ENCODE measurements at places on chromosomes 16 and 17. TPM values are rescaled to one million over a fixed set of nuclear protein-coding genes. Genes with fewer than 3 reads are reported as not detected.

SDR42E1 gene
- not detected for total RNA-seq

DNA sequence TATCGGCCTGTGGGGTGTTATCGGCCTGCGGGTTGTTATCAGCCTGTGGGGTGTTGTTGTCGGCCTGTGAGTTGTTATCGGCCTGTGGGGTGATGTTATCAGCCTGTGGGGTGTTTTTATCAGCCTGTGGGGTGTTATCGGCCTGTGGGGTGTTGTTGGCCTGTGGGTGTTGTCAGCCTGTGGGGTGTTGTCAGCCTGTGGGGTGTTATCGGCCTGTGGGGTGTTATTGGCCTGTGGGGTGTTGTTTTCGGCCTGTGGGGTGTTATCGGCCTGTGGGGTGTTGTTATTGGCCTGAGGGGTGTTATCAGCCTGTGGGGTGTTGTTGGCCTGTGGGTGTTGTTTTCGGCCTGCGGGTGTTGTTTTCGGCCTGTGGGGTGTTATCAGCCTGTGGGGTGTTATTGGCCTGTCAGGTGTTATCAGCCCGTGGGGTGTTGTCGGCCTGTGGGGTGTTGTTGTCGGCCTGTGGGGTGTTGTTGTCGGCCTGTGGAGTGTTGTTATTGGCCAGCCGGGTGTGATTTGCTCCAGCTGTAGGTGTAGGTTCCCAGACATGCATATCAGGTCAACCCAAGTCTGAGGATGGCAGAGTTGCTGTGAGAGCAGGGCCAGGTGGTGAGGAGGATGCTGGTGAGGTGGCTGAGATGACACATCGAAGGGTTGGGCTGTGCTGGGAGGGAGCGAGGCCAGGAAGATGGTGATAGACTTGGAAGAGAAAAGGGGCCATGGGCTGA is 7.1 kb downstream of the TRARG1 start:
- no peaks in the 10 kb centered on the region for H3K4me1 ChIP-seq
- DNase-seq, result no peak
- H3K4me3 ChIP-seq, result no peak overlapping the region
- no peaks in the 10 kb centered on the region for H3K27me3 ChIP-seq
- H3K27ac ChIP-seq, result no peak overlapping the region

CA4 gene
- total RNA-seq, result not detected

DNA sequence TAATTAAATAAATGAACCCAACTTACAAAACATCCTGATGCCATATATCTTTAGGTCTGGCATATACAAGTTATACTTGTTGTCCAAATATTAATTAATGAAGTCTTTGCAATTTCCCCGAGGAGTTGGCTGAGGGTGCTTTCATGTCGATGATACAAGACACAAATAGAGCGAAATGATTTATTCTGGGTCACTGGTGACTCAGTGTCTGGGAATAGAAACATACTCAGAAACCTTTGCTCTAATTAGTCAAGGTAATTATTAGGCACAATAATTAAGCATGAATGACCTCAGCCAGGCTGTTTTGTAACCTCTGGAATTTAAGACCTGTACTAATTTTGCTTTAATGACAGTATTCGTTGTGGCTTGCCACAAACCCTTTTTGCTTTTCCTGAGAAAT is 37.0 kb upstream of the HAPSTR1 start:
- H3K4me1 ChIP-seq, result no peaks in the 10 kb centered on the region
- H3K4me3 ChIP-seq, result no peak overlapping the region
- H3K36me3 ChIP-seq, result no peaks in the 10 kb centered on the region

WNT3 gene
- 4.9 TPM for total RNA-seq

MYOCD gene
- not detected for total RNA-seq

DNA sequence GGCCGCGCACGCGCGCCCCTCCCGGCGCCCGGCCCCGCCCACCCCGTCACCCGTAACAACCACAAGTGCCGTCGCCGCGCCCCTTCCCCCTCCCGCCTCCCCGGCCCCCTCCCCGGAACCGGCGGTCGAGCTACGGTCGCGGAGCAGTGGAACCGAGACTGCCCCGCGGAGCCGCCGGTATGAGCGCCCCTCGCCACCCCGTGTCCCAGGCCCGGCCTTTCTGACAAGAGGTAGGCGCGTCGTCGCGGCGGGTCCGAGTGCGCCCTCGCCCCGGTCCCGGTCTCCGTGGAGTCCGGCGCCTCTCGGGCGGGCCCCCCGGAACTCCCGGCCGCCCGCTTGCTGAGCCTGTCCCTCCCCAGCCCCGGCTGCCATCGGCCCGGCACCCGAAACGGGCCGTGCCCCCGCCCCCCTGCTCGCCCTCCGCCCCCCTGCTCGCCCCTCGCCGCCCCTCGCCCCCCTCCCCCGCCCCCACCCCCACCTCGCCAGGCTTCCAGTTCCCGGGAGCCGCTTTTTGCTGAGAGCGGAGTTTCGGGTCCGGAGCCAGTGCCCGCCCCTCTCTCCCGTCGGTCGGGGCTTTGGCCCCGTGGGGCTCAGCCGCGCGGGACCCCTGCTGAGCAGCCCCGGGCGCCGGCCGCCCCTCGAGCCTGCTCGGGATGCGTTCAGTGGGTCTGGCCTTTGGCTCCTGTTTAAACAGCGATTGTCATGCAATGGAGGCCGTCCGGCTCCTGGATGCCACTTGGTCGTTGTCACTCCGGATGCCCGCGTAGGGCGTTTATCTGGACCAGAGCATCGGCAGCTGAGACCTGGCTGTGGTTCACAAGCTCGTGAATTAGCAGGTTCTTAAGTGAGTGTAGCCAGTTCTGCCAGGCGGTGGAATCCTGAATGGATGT is at the start of gene SEC14L1:
TSS of gene SEC14L1 (plus strand) at position 92 of the 890 bp plus-strand sequence. CDS start 2,628 bp downstream, outside the sequence.
- no peaks in the 10 kb centered on the region for H3K27me3 ChIP-seq
- peaks cover 56% of the 10 kb centered on the region for H3K4me1 ChIP-seq
- DNase-seq, result peak; percentile 66
- H3K27ac ChIP-seq, result peak within 1 kb of the TSS; percentile 90
- H3K4me3 ChIP-seq, result peak within 1 kb of the TSS; percentile 91
- peaks cover 33% of the 10 kb centered on the region for H3K36me3 ChIP-seq

- no peak for DNase-seq
- H3K36me3 ChIP-seq, result peaks cover 18% of the 10 kb centered on the region
- peaks cover 21% of the 10 kb centered on the region for H3K4me1 ChIP-seq
Measured at GRCh38 chr17:17480593-17481148, 3.9 kb downstream of the MED9 start.
